Retinal pigment epithelial cell (primary cell): ENCODE measurements at places on chromosomes 12 and 14.

GRCh38 chr12:117189725-117190209, 503 bp downstream of the FBXO21 start:
- DNase-seq: no peak

- no peak for DNase-seq
Observed at GRCh38 chr12:25670076-25671055, 117.3 kb upstream of the LMNTD1 start.

- DNase-seq: no peak
Observed at GRCh38 chr14:47277703-47278102, 397.7 kb downstream of the MDGA2 start.

DNA sequence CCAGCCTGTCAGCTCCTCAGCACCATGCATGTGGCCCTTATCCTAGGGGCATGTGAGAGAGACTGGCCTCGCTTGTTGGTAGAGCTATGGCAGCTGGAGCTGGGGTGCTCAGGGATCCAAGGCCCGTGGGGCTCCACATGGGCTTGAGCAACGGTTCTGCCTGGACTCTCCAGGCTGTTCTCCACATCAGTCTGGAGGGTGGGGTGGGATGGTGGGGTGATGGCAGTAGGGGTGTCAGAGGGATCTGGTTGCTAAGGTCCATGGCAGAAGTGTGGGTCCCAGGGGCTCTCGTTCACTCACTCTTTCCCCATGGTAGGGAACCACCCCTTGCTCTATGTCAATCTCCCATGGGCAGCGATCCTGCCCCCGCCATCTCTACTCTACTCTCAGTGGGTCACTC, 622.6 kb downstream of the LRFN5 start:
- no peak for DNase-seq

GRCh38 chr14:70013271-70013873, 134.2 kb downstream of the SMOC1 start:
- DNase-seq: no peak

DNA sequence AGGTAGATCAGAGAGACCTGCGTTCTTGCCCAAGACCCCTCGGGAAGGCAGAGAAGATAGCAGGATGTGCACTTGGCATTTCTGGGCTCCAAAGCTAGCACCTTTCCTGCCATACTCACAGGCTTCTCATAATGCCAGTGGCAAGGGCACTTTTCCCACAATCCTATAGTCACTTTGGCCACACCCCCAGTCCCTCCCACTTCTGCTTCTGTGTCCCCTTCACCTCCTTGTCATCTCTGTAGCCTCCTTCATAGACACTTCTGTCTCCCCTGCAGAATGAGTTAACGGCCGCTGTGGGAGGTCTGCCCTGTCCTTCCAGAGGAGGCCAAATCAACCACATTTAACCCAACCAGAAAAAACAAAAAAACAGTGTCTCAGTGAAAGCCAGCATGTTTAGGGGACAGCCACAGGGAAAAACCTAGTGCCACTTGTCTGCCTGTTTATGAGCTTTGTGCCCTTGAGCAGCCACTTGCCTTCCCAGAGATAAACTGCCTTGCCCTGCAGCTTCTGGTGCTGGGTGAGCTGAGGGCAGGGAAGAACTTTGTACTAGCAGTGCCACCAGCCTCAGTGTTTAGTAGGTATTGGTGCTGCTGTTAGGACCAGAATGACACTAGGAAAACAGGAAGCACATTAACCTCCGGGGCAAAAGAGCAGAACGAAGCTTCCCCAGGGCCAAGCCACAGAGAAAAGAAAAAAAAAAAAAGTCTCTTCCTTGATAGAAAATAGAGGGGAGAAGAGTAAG, 193.0 kb upstream of the PWP1 start:
- DNase-seq: no peak

DNA sequence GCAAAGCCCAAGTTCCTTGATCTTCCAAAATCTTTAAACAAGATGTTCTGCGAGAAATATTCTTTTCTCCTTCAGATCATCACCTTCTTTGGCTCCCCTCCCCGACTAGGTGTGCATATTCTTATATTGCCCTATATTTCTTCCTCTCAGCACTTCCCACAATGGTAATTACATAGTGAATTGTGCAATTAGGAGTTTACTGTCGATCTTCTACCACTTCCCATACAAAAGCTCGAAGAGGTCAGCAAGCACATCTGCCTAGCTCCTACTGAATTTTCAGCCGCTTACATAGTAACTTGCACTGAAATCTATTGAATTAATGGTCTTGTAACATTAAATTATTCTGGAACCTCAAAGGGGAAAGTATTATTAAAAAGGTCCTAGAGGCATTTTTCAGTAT, 16.7 kb downstream of the OSBPL8 start:
- no peak for DNase-seq

DNA sequence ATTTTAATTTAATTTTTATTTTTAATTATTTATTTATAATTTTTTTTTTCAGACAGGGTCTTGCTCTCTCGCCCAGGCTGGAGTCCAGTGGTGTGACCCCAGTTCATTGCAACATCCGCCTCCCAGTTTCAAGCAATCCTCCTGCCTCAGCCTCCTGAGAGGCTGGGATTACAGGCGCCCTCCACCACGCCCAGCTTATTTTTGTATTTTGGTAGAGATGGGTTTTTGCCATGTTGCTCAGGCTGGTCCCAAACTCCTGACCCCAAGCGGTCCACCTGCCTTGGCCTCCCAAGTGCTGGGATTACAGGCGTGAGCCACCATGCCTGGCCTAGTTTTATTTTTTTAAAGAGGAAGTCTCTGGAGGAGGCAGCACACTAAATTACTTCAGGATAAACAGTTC, 13.7 kb upstream of the PEBP1 start:
- DNase-seq: no peak

DNA sequence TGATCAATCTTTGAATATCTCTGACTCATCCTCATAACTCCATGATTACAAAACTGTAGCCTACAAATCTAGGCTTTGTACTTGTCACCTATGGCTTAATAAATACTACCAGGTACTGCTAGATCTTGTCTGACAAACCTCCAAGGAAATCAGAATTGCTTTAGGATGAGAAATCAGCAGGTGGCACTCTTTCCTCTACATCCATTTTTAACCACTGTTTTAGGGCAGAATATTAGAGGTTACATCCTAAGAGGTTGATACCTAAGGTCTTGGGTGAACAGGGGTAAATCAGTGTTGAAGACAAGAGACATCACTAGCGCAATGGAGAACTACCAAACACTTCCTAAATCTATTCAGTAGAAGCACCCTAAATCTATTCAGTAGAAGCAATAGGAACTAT, 63.1 kb upstream of the SOX5 start:
- DNase-seq: no peak

DNA sequence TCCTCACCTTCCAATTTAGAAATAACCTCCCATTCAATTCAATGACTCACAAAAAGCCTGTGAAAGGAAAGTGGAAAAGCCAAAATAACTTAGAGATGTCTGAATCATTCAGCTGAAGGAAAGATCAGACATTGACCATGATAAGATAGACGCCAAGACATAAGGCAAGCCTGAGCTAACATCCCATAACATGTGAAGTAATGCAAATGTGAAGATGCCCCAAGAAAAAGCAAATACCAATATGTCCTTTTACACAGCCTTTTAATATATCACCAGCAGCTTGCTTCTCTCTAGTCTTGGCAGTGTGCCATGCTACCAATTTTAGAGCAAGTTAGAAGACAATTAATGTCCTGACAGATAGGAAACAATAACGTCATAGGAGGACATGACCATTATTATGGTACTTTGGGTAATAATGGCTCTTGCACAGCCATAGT, 2.4 kb upstream of the NUMB start:
- no peak for DNase-seq

DNA sequence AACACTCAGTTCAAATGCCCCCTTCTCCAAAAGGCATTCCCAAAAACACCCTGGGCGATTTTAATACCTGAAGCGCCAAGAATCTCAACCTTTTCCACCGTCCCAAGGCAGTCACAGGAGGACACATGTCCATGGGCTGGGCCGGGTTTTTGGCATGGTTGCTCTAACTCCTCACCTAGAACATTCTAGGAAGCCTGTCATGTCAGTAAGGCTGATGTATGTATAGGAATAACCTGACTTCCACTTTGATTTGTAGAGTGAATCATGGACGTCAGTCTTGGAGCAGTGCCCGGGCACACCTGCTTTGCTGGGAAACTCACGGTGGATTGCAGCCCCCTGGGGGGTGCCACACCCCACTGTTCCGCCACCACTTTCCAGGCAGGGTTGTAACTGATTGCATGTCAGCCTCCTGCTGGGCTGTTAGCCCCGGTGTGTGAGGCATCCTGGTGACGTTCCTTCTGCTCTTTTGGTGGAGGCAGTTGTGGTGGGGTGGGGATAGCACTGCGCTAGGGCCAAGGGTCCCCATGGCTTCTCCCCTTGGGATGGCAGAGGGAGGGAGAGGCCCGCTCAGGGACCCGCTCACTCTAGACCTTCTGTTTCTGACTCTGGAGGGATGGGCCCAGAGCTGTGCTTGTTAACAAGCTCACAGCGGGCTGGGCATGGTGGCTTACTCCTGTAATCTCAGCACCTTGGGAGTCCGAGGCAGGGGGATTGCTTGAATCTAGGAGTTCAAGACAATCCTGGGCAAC, 35.2 kb upstream of the FAM181A start:
- no peak for DNase-seq

GRCh38 chr14:77965919-77966435, 166.1 kb downstream of the ADCK1 start:
- no peak for DNase-seq

DNA sequence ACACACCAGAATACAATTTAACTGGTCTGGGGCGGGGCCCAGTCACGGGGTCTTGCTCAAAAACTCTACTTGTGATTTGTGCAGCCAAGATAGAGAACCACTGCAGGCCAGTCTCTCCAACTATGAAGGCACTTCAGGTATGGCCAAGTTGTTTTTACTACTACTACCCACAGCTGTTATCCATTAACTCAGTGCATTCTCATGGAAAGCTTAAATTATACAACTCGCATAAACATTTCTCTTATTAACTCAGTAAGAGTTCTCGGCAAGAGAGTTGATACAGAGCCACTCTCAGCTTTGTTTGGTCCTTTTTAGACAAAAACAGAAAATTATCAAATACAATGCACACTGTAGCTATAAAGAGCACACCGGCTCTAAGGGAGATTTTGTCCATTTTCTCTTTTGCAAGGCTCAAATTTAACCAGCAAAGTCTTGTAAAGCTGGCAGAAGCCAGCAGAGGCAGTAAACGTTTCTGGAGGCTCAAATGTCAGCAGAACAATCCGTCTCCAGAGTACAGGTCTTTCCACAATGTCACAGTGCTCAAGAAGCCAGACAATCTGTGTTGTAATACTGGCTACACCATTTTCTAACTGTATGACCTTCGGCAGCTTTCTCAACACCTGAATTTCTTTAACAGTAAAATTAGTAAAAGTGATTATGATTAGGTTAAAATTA, 85.9 kb downstream of the PTGER2 start:
- no peak for DNase-seq

- no peak for DNase-seq
Observed at GRCh38 chr12:25752710-25753309, 199.7 kb upstream of the LMNTD1 start.

- no peak for DNase-seq
Observed at GRCh38 chr14:104374718-104375080, 204.9 kb upstream of the C14orf180 start.

DNA sequence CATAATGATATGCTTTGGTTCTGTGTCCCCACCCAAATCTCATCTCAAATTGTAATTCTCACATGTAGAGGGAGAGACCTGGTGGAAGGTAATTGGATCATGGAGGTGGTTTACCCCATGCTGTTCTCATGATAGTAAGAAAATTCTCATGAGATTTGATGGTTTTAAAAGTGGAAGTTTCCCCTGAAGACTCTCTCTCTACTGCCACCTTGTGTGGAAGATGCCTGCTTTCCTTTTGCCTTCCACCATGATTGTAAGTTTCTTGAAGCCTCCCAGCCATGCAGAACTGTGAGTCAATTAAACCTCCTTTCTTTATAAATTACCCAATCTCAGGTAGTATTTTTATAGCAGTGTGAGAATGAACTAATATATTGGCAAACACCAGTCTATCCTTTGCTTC, 260.4 kb upstream of the PPFIA2 start:
- no peak for DNase-seq

DNA sequence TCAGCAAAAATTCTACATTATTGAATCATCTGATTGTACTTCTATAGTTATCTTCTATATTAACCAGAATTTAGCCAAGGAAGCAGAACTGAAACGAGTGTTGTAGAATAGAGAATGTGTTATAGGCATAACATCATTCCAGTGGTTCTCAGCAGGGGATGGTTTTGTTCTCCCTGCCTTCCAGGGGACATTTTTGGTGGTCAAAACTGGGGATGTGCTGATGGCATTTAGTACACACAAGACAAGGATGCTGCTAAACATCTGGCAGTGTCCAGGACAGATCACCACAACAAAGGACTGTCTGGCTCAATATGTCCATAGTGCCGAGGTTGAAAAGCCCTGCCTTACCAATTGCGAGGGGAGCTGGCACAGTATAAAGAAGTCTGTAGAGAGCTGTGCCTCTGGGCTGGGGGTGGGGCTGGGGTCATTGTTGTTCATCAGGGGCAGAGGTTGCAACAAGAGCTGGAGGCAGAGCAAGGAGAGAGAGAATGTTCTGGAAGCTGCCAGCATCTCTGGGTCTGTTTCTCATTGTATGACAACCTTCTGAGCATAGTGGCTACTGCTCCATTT, 1472.8 kb downstream of the AACS start:
- DNase-seq: no peak

DNA sequence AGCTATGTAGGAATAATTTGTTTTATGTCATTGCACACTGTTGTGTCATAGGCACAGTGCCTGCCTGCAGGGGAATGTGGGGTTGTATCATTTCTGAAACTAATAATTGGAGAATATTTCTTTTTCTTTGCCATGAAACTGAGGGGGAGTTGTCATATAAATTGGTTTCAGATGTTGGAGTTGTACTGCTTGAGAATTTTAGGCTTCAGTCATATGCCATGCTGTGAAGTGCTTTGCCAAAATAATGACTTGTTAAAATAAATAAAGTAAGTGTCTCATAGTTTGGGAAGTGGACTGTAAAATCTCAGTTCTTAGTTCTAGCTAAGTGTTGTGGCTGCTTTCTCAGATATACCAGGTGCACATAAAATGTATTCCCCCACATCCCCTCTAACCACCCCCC, 116.8 kb downstream of the DAAM1 start:
- DNase-seq: no peak

DNA sequence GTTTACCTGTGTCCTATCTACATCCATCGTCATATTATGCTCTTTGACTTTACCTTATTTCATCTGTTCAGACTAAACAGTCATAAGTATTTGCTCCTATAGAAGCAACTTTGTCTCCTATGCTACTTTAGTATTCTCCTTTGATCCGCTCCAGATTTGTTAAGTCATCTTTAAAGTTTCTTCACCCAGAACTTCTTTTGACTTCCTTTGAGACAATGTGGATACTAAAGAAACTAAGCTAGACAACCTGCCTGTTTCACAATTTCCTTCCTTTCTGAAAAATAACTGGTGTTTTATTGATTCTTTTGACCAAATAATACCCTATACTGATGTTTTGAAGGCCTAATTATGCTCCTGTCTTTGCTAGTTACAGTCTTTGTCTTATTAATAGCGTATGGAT, 30.0 kb upstream of the LRRK2 start:
- DNase-seq: no peak

GRCh38 chr12:152440-152839, 61.5 kb downstream of the SLC6A12 start:
- no peak for DNase-seq

GRCh38 chr12:51871126-51871525, 16.8 kb upstream of the ANKRD33 start:
- DNase-seq: no peak
